ENCODE measurements at places on chromosomes 4 and X. TPM values are rescaled to one million over a fixed set of nuclear protein-coding genes. Genes with fewer than 3 reads are reported as not detected.

Gene NPFFR2
- 2.1 TPM for total RNA-seq

Gene FAM9C
- total RNA-seq, result 0.67 TPM

Gene SPINK2
- total RNA-seq, result 4.6 TPM

Gene MAML3
- total RNA-seq, result 21.8 TPM

Gene PWWP3B
- 3.8 TPM for total RNA-seq

Gene CLDN22
- not detected for total RNA-seq

Gene FGD1
- 23.9 TPM for total RNA-seq

Gene ADGRG4
- total RNA-seq, result 1.2 TPM

Gene SFRP2
- total RNA-seq, result 5.9 TPM

DNA sequence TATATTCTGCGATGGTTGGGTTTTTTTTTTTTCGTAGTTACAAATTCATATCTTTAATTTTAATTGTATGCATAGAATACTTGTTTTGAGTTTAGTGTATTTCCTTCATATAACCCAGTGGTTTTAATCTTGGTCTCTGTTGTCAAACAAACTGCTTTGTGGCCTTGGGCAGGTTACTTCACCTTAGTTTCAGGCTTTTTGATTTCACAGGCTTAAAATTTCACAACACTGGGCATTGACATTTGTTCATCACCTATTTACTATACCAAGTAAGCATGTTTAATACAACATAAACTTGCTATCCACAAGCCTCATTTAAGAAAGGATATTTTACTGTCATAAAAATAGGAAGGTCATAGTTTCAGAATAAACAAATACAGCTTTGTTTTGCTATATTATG is 14.7 kb downstream of the RAPGEF2 start:
- peaks cover 18% of the 10 kb centered on the region for H3K36me3 ChIP-seq
- no peak overlapping the region for H3K4me3 ChIP-seq
- H3K27me3 ChIP-seq, result no peaks in the 10 kb centered on the region
- DNase-seq, result no peak

- H3K4me1 ChIP-seq, result peaks cover 4% of the 10 kb centered on the region
- H3K4me3 ChIP-seq, result no peak overlapping the region
- H3K27me3 ChIP-seq, result peaks cover 6% of the 10 kb centered on the region
- H3K36me3 ChIP-seq, result no peaks in the 10 kb centered on the region
- no peak for DNase-seq
Observed at GRCh38 chr4:8610858-8611616, 18.5 kb downstream of the CPZ start.

DNA sequence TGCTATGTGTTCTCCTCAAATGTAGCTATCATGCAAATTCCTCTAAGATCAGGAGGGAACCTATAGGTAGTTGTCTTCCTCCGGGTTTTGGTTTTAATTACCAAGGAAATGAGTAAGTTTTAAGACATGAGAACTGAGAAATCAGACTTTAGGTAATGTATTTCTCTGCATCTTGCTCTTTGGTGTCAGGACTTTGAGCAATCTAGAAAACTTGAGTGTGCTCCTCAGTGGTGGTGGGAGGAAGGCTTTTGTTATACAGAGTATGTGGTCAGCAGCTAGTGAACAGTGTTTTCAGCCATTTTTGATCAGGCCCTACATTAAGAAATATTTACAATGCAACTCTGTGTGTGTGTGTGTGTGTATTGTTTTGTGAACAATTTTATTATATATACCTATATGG is 224.1 kb downstream of the KLHL13 start:
- H3K27me3 ChIP-seq, result no peaks in the 10 kb centered on the region
- no peak overlapping the region for H3K4me3 ChIP-seq
- H3K4me1 ChIP-seq, result no peaks in the 10 kb centered on the region
- H3K36me3 ChIP-seq, result no peaks in the 10 kb centered on the region

GRCh38 chr4:683982-684622 is 4.8 kb downstream of the SLC49A3 start:
- no peaks in the 10 kb centered on the region for H3K27me3 ChIP-seq
- DNase-seq, result peak; percentile 70
- no peaks in the 10 kb centered on the region for H3K36me3 ChIP-seq
- H3K4me3 ChIP-seq, result no peak overlapping the region
- H3K4me1 ChIP-seq, result peaks cover 3% of the 10 kb centered on the region
- peak overlapping the region; percentile 16 for H3K27ac ChIP-seq

DNA sequence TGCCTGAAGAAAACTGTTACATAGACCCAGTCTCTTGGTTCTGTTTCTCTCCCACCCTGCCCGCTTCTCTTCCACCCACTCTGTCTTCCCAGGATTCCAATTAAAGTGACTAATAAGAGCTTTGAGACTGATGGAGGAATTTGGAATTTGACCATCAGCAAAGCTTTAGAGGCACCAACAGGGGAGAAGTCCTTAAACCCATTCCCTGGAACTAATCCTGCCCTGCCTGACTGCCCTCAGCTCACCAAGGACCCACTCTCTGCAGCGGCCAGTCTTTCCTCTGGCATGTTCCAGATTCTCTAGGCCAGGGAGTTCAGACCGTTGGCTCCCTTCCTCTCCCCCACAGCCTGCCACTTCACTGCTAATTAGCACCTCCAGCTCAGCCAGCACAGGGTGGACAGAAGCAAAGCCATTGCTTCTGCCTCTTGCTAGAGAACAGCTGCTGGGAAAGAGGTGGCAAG is 23.9 kb downstream of the SCD5 start:
- H3K4me1 ChIP-seq, result peaks cover 31% of the 10 kb centered on the region
- DNase-seq, result no peak
- H3K27ac ChIP-seq, result no peak overlapping the region
- H3K27me3 ChIP-seq, result no peaks in the 10 kb centered on the region
- H3K36me3 ChIP-seq, result peaks cover 27% of the 10 kb centered on the region

GRCh38 chr4:78650106-78651024 is 98.8 kb downstream of the ANXA3 start:
- DNase-seq, result no peak
- peak overlapping the region; percentile 68 for H3K4me3 ChIP-seq
- H3K27ac ChIP-seq, result peak overlapping the region; percentile 89
- no peaks in the 10 kb centered on the region for H3K36me3 ChIP-seq
- H3K27me3 ChIP-seq, result no peaks in the 10 kb centered on the region
- peaks cover 25% of the 10 kb centered on the region for H3K4me1 ChIP-seq

Data from type B pancreatic cell (in vitro differentiated cells).